Right lobe of liver (tissue), 6 donors: ENCODE measurements at places on chromosomes 1 and 21. TPM values are rescaled to one million over a fixed set of nuclear protein-coding genes. Genes with fewer than 3 reads are reported as not detected.

The COL16A1 gene
- 2.3 TPM for total RNA-seq

The TEX38 gene
- not detected for total RNA-seq

The DNM3 gene
- total RNA-seq = 0.48 TPM

The FABP3 gene
- total RNA-seq = 8.0 TPM

The OR10J1 gene
- total RNA-seq = not detected

The C4BPB gene
- 297 TPM for total RNA-seq

The ATP5IF1 gene
- total RNA-seq = 107 TPM

The ERO1B gene
- total RNA-seq = 21.9 TPM

The TTC22 gene
- 6.1 TPM for total RNA-seq

The ATP6V0B gene
- total RNA-seq = 76.7 TPM

The ARHGAP30 gene
- total RNA-seq = 4.2 TPM

The TNFAIP8L2 gene
- total RNA-seq = 4.2 TPM

The DISC1 gene
- 3.3 TPM for total RNA-seq

The MSH4 gene
- not detected for total RNA-seq

The AMPD1 gene
- 0.13 TPM for total RNA-seq

The INAVA gene
- 0.44 TPM for total RNA-seq

The LMOD1 gene
- 3.5 TPM for total RNA-seq

The TRIM67 gene
- not detected for total RNA-seq

The CBR3 gene
- 1.1 TPM for total RNA-seq

The DEPDC1 gene
- total RNA-seq = 0.15 TPM

The MAP10 gene
- total RNA-seq = 1.5 TPM

The BATF3 gene
- not detected for total RNA-seq

The ST6GALNAC3 gene
- total RNA-seq = 2.9 TPM

The DHRS3 gene
- total RNA-seq = 164 TPM

The RBM34 gene
- total RNA-seq = 16.6 TPM

The RRP1B gene
- 17.0 TPM for total RNA-seq

The PHGDH gene
- total RNA-seq = 81.0 TPM

The KCNJ6 gene
- not detected for total RNA-seq

The CMPK1 gene
- total RNA-seq = 129 TPM

The MIS18A gene
- total RNA-seq = 2.3 TPM

The FAM72B gene
- not detected for total RNA-seq

The DMBX1 gene
- not detected for total RNA-seq

The SLC25A34 gene
- total RNA-seq = 2.5 TPM

The FAM3B gene
- not detected for total RNA-seq
